SK-N-SH (cell line): ENCODE measurements at places on chromosomes 7 and 10.

GRCh38 chr10:3467052-3467951 lies 294.7 kb upstream of the PITRM1 start:
- DNase-seq = no peak

GRCh38 chr10:101397140-101397539 lies 43.2 kb downstream of the BTRC start:
- peak; percentile 76 for DNase-seq

DNA sequence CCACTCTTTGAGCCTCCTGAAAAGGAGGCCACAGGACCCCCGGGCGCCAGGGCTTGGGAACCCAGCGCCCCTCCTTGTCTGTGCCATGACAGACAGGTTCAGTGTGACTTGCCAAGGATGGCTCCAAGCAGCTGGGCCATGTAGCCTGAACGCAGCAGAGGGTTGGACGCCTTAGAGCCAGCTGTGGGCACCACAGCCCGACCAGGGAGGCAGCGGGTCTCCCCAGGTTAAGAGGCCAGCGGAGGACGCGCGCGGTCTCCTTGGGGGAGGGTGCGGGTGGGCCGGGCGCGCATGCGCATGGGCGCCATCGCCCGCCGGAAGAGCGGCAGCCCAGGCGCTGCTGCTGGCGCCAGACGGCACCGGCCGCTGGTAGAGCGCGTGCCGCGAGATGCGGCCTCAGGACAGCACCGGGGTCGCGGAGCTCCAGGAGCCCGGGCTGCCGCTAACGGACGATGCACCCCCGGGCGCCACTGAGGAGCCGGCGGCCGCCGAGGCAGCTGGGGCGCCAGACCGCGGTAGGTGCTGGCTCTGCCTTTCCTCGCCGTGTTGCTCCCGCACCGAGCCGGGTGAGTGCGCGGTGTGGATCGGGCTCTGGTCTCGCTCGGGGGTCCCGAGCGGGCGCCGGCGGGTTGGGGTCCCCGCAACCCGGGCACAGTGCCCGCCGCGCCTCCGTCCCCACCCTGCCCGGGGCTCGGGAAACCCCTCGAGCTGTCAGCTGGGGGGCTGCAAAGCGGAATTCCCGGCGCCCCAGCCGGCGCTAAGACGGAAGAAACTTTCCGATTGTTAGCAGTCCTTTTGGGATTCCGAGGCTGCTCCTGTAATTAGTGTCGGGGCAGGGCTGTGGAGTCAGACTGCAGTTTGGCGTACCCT lies at the start of gene SLC35G1:
SLC35G1 (plus strand) TSS at position 333 of the 870 bp plus-strand sequence; CDS start at position 389, 56 bp downstream.
- peak; percentile 95 for DNase-seq

- DNase-seq = no peak
Measured at GRCh38 chr10:21707498-21707897, 173.5 kb downstream of the MLLT10 start.

GRCh38 chr10:132062641-132063390 lies 2.9 kb upstream of the JAKMIP3 start:
- DNase-seq = peak; percentile 60

DNA sequence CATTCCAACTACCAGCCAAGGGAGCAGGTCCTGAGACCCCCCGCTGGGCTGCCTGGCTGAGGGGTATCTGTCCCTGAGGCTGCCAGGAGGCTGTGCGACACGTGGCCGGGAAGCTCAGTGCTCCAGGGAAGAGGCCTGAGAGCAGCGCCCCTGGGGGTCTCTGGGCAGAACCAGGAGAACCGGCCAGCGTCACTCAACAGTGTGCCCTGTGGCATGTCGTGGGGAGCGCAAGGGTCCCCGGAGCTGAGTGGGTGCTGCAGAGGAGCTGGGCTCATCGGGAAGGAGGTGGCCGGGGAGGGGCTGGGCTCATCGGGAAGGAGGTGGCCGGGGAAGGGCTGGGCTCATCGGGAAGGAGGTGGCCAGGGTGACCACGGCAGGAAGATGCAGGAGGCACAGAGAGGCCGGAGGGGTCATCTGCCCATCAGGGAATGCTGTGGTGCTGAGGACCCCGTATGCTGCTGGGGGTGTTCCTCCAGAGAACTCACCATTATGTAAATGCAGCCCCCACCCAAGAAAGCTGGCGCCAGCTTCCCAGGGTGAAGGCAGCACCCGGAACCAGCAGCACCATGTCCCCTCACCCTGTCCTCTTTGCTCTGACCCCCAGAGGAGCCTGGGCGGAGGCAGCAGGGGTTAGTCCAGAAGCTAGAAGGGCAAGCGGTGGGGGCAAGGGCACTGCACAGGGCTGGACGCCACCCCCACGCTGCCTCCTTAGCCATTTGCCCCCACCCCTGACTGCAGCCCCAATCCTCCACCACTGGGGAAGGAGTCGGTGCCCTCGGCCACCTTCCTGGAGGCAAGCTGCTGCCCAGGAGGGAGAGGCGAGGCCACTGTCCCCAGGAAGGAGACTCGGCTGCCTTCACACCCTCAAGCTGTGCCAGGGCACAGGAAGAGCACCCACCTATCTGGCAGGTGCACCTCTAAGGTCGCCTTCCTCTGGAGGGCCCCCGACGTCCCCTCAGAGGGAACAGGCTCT lies 33.3 kb downstream of the CALML3 start:
- DNase-seq = no peak
